Effector CD8-positive, alpha-beta T cell (primary cell): ENCODE measurements at places on chromosomes 2 and 18.

GRCh38 chr2:103789381-103790095, 1027.7 kb downstream of the TMEM182 start:
- DNase-seq, result no peak

GRCh38 chr2:69547984-69548715, 95.4 kb downstream of the AAK1 start:
- no peak for DNase-seq

DNA sequence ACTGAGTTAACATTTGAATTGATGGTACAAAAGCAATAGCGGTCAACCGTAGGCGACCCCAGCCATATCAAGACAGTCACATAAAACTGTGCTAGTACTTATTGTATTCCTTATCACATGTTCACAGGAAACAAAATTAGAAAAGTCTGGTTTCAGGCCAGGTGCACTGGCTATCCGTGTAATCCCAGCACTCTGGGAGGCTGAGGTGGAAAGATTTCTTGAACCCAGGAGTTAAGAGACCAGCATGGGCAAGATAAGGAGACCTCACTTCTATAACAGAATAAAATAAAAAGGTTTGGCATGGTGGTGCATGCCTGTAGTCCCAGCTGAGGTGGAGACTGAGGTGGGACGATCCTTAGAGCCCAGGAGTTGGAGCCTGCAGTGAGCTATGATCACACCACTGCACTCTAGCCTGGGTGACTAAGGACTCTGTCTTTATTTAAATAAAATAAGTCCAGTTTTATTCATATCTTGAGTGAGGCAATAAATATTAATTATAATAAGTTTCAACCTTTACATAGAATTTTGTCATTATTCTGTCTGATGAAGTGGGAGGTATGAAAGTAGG, 84.1 kb upstream of the RGPD4 start:
- DNase-seq, result no peak

- DNase-seq, result no peak
These were observed 105.2 kb downstream of the NETO1 start for GRCh38 chr18:72762515-72763122.

- no peak for DNase-seq
These were observed 55.5 kb upstream of the ANKRD62 start for GRCh38 chr18:12038082-12038638.

DNA sequence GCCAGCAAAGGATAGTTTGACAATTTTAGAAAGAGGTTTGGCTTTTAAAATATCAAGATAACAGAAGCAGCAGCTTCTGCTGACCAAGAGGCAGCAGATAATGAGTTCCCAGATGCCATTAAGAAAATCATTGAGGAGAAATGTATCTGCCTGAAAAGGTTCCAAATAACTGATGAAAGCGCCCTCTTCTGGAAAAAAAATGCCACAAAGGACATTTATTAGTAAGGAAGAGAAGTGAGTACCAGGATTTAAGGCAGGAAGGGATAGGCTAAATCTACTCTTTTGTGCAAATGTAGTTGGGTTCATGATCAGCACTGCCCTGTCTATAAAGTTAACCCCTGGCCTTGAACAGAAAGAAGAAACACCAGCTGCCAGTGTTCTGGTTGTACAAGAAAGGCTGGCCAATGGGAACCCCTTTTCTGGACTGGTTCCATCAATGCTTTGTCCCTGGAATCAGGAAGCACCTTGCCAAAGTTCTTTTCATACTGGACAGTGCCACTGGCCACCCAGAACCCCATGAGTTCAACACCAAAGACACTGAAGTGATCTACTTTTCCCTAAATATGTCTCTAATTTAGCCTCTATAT, 40.6 kb downstream of the DHX57 start:
- DNase-seq, result no peak

DNA sequence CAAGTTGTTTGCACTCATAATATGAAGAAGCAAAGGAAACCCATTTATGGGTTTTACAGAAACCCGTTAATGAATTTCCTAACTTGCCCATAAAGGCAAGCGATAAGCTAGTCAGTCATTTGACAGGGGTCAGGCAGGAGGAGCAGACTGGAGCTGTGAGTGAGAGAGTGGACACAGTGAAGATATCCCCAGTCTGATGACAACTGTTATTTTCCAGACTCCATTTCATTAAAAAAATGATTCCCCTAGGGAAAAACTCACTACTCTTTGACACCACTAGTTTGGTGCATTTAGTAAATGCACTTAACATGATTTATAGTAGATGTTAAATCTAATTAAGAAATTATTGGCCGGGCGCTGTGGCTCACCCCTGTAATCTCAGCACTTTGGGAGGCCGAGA, 80.8 kb downstream of the TGIF1 start:
- DNase-seq, result no peak

GRCh38 chr2:172342078-172342477, 85.3 kb upstream of the ITGA6 start:
- DNase-seq, result no peak

GRCh38 chr18:64562651-64563050, 413.8 kb upstream of the LINC00305 start:
- DNase-seq, result no peak

- no peak for DNase-seq
These were observed 369.7 kb downstream of the EPHA4 start for GRCh38 chr2:221202431-221202830.

- DNase-seq, result no peak
These were observed 113.0 kb downstream of the DYSF start for GRCh38 chr2:71566372-71566771.

GRCh38 chr18:55243255-55243654, 284.0 kb upstream of the CCDC68 start:
- no peak for DNase-seq

GRCh38 chr2:43265421-43265820, 39.0 kb upstream of the ZFP36L2 start:
- DNase-seq, result no peak

DNA sequence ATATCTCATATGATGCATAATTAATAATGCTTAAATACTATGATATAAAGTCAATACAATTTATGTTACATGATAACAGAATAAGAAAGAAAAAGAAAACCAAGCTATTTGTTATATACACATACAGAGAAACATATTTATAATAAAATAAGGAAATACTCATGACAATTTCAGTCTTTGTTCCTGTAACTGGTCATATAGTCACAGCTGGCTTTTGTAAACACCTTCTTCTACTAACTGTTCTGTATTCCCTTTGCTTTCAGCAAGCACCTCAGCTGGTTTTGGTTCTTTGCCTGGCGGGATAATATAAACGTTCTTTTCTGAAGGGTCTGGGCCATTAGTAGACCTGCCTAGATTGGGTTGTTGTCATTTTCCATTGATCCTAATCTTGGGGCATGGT, 158.5 kb downstream of the COPS8 start:
- DNase-seq, result no peak

GRCh38 chr2:101752716-101753616, 55.5 kb downstream of the MAP4K4 start:
- no peak for DNase-seq

DNA sequence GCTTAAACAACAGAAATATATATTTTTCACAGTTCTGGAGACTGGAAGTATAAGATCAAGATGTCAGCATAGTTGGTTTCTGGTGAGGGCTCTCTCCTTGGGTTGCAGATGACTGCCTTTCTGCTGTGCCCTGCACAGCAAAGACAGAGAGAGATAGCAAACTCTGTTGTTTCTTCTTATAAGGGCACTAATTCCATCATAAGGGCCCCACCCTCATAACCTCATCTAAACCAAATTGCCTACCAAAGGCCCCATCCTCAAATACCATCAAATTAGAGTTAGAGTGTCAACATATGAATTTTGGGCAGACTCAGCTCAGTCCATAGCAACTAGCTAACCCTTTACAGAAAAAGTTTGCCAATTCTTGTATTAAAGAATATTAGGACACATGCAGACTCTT, 94.0 kb upstream of the TLK1 start:
- no peak for DNase-seq

DNA sequence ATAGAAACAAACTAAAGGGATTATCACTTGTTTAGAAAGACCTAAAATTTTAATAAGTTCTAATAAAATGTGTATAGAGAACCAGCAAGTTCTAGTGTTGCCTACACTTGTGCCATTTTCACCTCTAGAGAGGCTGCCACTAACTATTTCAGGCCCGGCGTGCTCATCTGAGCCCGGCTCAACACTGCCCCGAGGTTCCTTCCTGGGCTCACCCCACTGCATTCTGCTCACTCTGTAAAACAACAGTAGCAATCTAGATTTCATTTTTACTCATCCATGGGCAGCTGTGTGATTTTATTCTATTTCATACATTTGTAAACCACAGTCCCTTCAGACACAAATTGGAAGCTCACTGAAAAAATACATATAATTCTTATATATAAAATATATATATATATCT, 253.2 kb downstream of the L3MBTL4 start:
- no peak for DNase-seq

DNA sequence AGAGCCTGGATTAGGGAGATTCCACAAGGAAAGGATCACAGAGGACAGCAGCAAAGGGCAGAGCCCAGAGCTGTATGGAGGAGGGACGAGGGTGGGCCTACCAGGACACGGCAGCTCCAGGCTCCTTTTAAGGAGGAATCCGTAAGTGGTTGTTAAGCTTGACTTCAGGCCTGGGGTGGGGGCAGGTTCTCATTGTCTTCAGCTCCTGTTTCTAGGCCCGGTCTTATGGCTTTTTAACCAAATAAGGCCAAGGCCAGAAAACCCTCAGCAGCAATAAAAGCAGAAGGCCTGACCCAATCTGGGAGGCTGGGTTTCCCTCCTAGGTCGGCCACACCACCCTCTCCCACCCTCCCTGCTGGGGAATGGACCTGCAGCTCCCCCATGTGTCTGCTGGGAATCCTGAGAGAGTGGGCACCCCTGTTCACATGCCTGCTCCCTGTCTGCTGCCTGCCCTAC, 111.2 kb downstream of the PLB1 start:
- DNase-seq, result no peak

- DNase-seq, result no peak
These were observed 79.8 kb downstream of the MARCHF4 start for GRCh38 chr2:216292475-216292874.

- no peak for DNase-seq
These were observed 12.6 kb downstream of the CACNB4 start for GRCh38 chr2:152086231-152086630.
